ENCODE measurements at places on chromosomes 6 and 20.

- DNase-seq, result no peak
Measured at GRCh38 chr6:141451511-141452353, 681.0 kb upstream of the GJE1 start.

GRCh38 chr6:16471222-16471909 lies 233.0 kb downstream of the GMPR start:
- DNase-seq, result no peak

- DNase-seq, result peak; percentile 56
Measured at GRCh38 chr6:136526196-136526930, 23.9 kb downstream of the MAP7 start.

- DNase-seq, result no peak
Measured at GRCh38 chr20:25549172-25549773, 36.1 kb downstream of the NINL start.

GRCh38 chr6:53929041-53929820 lies 134.4 kb downstream of the LRRC1 start:
- DNase-seq, result no peak

DNA sequence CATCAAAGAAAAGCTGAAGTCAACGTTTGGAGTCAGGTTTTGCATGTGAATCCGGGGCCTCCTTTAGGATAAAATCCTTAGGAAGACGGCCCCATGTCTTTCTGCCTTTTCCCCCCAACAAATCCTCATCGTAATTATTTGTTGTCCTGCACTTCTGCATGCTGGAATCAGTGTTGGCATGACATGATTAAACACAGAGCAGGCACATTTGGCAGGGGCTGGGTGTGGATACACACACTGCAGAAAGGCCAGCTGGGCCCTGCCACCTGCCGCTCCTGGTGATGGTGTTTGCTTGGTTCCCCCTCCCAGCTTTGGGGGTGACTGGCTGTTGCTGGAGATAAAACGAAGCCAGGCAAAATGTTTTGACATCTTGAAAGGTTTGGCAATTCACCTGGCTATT lies 46.3 kb upstream of the FOXA2 start:
- DNase-seq, result no peak
